Ovary (tissue), 10 donors: ENCODE measurements at places on chromosomes 2 and 18. TPM values are rescaled to one million over a fixed set of nuclear protein-coding genes. Genes with fewer than 3 reads are reported as not detected.

DNA sequence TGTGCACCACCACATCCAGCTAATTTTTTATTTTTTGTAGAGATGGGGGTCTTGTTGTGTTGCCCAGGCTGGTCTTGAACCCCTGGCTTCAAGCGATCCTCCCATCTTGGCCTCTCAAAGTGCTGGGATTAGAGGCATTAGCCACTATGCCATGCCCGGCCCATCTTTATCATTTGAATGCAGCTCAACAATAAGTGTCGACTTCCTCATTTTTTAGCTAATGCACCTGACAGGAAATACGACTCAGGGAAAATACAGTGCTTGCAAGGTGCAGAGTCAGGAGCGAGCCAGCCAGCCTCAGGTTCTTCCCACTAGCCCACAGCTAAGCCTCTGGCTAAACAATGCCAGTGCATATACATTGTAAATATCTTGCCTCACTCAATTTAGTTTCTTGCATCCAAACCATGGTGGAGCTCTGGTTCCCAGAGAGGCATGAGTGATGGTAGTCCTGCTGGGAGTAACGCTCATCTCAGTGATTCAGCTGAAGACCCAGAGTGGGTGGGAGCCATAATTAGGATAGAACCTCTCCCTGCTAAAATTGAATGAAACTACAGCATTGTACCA, 135.0 kb downstream of the TGIF1 start:
- DNase-seq: no peak

CABYR gene
- total RNA-seq: 2.2 TPM

DNA sequence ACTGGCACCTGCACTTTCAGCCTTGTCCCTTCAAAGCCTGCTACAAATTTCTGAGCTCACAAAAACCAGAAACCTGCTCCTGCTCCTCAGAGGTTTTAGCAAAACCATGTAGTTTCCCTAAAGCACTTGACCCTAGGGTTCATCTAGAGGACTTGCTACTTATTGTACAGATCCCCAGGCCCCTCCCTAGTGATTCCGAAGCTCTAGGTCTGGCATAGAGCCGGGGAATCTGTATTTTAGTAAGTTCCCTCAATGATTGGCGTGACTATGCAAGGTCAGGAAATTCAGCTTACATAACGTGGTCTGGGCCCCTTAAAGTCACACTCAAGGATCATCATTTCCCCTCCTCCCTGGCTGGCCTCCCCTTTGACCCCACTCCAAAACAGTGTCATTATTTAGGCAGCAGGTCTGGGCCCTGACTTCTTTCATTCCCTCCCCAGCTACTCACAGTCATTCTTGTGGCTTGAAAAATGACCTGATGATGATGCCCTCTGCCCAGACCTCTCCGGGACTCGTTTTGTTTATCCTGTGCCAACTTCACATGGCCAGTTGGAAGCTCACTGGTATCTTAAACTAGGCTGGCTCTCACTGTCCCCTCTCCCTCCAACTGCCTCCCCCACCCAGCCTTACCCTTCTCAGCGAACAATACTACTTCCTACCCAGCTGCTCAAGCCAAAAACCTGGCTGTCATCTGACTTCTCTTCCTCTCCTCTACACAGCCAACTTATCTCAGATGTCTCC, 36.0 kb downstream of the WDFY1 start:
- DNase-seq: no peak

- DNase-seq: no peak
Measured at GRCh38 chr2:109157563-109158105, 28.6 kb downstream of the SH3RF3 start.

ABCB11 gene
- total RNA-seq: not detected

DNA sequence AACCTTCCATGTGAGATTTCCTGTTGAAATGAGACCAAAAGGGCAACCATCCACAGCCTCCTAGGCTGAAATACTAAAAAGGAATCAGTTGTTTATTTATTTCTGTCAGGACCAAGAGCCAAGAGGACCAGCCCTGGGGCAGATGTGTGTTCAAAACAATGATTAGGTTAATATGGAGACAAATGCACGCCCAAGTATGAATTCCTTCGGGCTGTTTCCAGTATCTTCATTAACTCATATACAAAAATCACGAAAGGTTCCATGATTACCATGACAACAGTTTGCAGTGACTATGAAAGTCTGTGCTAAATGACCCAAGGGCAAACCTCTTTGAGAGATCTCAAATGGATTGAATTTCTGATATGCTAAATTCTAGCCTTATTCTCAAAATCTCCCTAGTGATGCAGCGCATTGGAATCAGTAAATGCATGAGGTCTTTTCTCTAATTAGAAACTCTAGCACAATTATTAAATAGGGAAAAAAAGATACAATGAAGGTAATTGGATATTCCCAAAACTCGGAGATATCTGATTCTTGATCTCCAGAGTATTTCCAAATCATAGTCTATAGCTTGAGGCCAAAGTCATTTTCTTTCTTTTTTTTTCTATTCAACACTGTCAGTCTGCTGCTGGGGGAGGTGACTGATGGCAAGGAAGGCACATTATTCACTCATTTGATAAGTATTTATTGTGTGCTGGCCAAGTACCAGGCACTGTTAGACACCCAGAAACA, 35.6 kb downstream of the VIT start:
- DNase-seq: no peak

- DNase-seq: no peak
Measured at GRCh38 chr2:8956774-8957173, 46.7 kb downstream of the MBOAT2 start.

LAMA1 gene
- total RNA-seq: 2.6 TPM

- no peak for DNase-seq
Measured at GRCh38 chr18:8333961-8334360, 275.3 kb upstream of the RAB12 start.

- DNase-seq: peak; percentile 82
Measured at GRCh38 chr2:74457549-74458131, 598 bp upstream of the WBP1 start.

DNA sequence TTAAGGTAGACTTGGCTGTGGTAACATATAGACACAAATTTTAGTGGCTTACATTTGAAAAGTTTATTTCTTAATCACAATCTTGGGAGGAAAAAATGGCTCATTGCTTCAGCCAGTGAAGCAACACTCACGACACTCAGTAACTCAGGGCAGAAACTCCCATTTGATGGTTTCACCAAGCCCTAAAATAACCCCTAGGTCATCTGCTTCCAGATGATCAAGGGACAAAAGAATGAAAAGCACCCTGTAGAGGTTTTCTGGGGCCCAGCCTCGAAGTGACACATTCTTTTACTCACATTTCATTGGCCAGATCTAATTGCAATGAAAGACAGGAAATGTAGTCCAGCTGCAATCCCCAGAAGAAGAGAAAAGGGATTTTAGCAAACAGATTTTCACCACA, 275.9 kb downstream of the TMX3 start:
- DNase-seq: no peak

DTYMK gene
- 17.9 TPM for total RNA-seq

THADA gene
- 24.8 TPM for total RNA-seq

DNA sequence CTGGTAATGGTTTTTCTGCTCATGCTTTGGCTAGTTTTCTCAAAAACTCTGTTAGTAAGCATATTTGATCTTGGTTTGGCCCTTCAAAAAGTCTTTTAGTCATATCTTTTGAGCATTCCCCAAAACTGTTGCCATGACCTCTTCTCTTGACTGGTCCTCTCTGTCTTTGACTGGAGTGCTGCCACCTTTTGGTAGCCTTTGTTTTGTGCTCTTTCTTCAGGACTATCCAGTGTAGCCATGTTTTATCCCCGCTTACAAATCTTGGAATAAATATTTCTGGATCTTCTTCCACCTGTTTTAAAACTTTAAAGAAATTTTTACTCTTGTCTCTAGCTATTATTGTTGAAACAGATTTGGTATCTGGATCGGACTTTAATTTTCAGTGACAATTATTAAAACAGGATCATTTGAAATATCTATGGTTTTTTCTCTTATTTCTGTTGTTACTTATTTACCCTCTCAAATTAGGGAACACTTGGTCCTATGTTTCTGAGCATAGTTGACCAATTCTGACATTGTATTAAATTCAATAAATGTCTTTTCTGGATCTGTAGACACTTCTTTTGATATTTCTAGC, 965 bp upstream of the ELOA2 start:
- no peak for DNase-seq

DNA sequence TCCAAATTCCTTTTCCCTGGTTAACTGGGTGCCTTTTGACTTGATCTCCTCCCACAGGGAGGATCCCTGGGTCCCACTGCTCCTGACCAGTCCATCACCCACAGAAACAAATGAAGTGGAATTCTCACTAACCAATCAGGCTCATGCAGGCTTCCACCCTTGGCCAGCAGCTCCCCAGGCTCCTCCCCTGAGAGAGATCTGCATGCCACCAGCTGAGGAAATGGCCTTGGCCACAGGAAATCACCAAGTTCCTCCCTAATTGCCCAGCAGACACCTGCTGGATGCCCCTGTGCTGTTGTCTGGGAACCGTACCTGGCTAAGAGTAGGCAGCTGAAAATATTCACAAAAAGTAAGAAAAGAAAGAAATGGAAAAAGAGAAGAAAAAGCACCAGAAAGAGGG, 207.4 kb downstream of the NCK2 start:
- DNase-seq: no peak

- DNase-seq: no peak
Measured at GRCh38 chr2:188199716-188200128, 92.0 kb upstream of the GULP1 start.

DNA sequence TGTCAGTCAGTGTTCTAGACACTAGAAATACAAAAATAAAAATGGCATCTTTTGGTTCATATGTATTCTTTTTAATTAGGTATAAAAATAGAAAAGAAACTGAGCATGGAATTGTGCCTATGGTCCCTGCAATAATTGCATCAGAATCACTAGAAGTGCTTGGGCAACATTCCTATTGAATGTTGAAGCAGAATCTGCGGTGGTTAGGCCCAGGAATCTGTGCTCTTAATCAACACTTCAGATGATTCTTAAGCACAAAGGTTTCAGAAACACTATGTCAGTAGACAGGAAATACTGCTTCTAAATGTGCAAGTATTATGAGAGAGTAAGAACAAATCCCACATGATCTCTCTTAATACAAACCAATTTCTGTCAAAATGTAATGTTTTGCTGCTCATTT, 20.3 kb upstream of the RBBP8 start:
- no peak for DNase-seq

MFSD2B gene
- total RNA-seq: not detected

AP1S3 gene
- 1.0 TPM for total RNA-seq

HOXD8 gene
- total RNA-seq: 33.1 TPM

- DNase-seq: no peak
Measured at GRCh38 chr18:60469387-60470100, 97.0 kb upstream of the MC4R start.

DNA sequence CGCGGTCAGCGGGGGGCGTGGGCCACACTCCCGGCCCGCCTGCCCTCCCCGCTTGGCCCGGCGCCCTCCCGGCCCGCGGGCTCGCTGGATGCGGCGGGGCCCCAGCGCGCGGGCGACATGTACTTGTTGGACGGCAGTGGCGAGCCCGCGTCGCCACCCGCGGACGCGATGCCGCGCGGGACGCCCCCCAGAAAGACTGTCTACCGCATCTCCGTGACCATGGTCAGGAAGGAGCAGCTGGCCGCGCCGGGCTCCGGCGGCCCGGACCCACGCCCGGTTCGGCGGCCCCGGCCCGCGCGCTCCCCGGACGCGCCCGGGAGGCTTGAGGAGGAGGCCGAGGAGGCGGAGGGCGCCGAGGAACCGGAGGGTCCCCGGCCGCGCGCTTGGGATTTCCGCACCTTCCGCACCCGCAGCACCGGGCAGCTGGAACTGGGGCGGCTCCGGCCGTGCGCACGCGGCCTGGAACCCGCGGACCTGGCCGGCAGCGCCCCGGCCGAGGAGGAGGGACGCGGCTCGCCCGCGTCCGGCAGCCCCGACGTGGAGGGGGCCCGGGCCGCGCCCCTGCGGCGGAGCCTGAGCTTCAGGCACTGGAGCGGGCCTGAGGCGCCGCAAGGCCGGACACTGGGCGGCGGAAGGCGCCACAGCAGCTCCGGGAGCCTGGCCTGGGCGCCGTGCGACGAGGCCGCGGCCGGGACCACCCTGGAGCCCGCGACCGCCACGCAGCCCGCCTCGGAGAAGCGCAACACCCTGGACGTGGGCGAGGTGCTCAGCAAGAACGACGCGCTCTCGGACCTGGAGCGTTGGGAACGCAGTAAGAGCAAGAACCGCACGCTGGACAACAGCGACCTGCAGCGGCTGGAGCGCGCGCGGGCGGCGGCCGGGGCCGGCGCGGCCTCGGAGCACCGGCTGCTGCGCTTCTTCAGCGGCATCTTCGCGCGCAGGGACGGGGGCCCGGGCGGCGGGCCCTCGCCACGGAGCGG, 176.4 kb downstream of the AGAP1 start:
- peak; percentile 63 for DNase-seq

PRKAG3 gene
- not detected for total RNA-seq

CBLN2 gene
- not detected for total RNA-seq

DNA sequence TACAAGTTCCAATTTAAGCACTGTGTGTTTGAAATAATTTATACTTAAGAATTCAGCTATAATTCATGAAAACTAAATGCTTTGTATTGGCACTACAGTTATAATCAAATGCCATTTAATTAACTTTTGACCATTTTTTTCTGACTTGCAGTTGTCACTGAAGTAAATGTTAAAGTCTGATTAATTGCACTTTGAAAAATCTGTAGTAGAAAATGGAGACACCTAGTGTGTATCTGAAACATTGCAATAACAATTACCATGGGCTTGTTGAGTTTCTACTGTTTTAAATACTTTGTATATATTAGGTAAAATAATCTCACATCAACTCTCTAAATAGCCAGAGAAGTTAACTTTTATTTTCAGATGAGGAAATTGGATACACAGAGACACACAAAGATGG, 458.6 kb upstream of the FSIP2 start:
- DNase-seq: no peak

GRCh38 chr2:174025271-174026121, 60.3 kb upstream of the SP3 start:
- DNase-seq: peak; percentile 72
